Activated CD8-positive, alpha-beta T cell treated with anti-CD3 and anti-CD28 coated beads for 36 hours (primary cell): ENCODE measurements at places on chromosomes 5 and 9. TPM values are rescaled to one million over a fixed set of nuclear protein-coding genes. Genes with fewer than 3 reads are reported as not detected.

GRCh38 chr5:64612344-64612961 lies 77.8 kb upstream of the SHISAL2B start:
- H3K4me3 ChIP-seq = no peak overlapping the region
- no peaks in the 10 kb centered on the region for H3K36me3 ChIP-seq
- no peaks in the 10 kb centered on the region for H3K4me1 ChIP-seq
- H3K27ac ChIP-seq = no peak overlapping the region
- DNase-seq = peak; percentile 33

GRCh38 chr9:124017051-124017928 lies 5.7 kb downstream of the LHX2 start:
- H3K4me1 ChIP-seq = peaks cover 34% of the 10 kb centered on the region
- H3K27me3 ChIP-seq = peaks cover 79% of the 10 kb centered on the region
- H3K36me3 ChIP-seq = no peaks in the 10 kb centered on the region
- DNase-seq = no peak

Gene IQGAP2
- 39.1 TPM for total RNA-seq

DNA sequence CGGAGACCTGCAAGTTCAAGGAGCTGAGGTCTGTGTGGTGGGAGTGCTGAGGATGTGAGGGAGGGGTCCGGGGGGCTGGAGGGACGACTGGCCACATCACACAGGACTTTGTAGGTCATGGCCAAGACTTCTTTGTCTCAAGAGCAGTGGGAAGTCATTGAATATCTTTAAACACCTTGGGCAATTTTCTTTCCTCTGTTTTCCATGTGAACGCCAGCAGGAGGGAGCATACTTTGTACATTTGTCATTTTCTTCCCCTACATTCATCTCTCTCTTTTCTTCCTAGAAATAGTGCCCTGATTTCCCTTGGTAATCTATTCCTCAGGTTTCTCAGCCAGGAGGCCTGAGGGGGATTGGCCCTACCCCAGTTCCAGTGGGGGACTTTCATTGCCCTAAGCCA lies 153.7 kb upstream of the MSX2 start:
- no peaks in the 10 kb centered on the region for H3K4me1 ChIP-seq
- H3K27me3 ChIP-seq = peaks cover 6% of the 10 kb centered on the region
- no peak overlapping the region for H3K4me3 ChIP-seq

GRCh38 chr5:180209137-180209581 lies at the start of gene RASGEF1C:
RASGEF1C (minus strand) TSS chr5:180209211; CDS start chr5:180138052, 71,159 bp downstream.
- no peaks in the 10 kb centered on the region for H3K36me3 ChIP-seq
- H3K4me1 ChIP-seq = peaks cover 4% of the 10 kb centered on the region
- no peak within 1 kb of the TSS for H3K27ac ChIP-seq
- H3K27me3 ChIP-seq = peaks cover 43% of the 10 kb centered on the region

Gene SLC6A18
- not detected for total RNA-seq

- H3K4me3 ChIP-seq = no peak overlapping the region
- no peak for DNase-seq
- no peak overlapping the region for H3K27ac ChIP-seq
- H3K4me1 ChIP-seq = no peaks in the 10 kb centered on the region
Measured at GRCh38 chr9:120662513-120662912, 51.8 kb downstream of the MEGF9 start.

GRCh38 chr9:131876486-131876885 lies 136.6 kb upstream of the RAPGEF1 start:
- DNase-seq = no peak
- no peaks in the 10 kb centered on the region for H3K27me3 ChIP-seq
- no peak overlapping the region for H3K4me3 ChIP-seq
- H3K27ac ChIP-seq = peak overlapping the region; percentile 19

Gene ADRA1B
- total RNA-seq = not detected

Gene KCNT1
- not detected for total RNA-seq

Gene TERT
- total RNA-seq = 12.5 TPM

Gene CTSV
- total RNA-seq = 0.16 TPM

Gene PLCXD3
- not detected for total RNA-seq

GRCh38 chr5:172063463-172064235 lies 57.2 kb upstream of the FBXW11 start:
- H3K27ac ChIP-seq = peak overlapping the region; percentile 63
- H3K4me1 ChIP-seq = peaks cover 44% of the 10 kb centered on the region
- DNase-seq = no peak
- H3K4me3 ChIP-seq = no peak overlapping the region

Gene ANKRD18B
- not detected for total RNA-seq

Gene HSPB3
- not detected for total RNA-seq

DNA sequence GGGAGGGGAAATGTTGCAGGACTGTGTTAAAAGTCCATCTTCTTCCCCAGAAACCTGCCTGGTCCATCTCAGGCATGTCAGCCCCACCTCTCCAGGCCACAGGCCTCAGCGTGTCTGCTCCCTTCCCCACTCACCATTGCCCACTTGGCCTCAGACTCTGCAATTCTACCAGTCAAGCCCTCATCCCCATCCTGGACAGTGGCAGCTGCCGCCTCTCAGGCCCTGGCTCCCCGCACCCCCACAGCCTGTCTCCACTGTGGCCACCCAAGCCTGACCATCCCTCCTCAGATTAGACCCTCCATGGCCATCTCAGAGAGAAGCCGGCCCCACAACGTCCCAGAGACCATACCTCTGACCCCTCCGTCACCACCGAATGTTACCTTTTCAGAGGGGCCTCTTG lies 89.9 kb downstream of the BARX1 start:
- H3K36me3 ChIP-seq = no peaks in the 10 kb centered on the region
- no peak overlapping the region for H3K27ac ChIP-seq
- no peak for DNase-seq

- peaks cover 2% of the 10 kb centered on the region for H3K36me3 ChIP-seq
- H3K4me1 ChIP-seq = no peaks in the 10 kb centered on the region
- H3K27ac ChIP-seq = no peak overlapping the region
- H3K27me3 ChIP-seq = no peaks in the 10 kb centered on the region
Measured at GRCh38 chr9:116504893-116505480, 182.1 kb upstream of the TRIM32 start.

Gene PDE8B
- not detected for total RNA-seq

DNA sequence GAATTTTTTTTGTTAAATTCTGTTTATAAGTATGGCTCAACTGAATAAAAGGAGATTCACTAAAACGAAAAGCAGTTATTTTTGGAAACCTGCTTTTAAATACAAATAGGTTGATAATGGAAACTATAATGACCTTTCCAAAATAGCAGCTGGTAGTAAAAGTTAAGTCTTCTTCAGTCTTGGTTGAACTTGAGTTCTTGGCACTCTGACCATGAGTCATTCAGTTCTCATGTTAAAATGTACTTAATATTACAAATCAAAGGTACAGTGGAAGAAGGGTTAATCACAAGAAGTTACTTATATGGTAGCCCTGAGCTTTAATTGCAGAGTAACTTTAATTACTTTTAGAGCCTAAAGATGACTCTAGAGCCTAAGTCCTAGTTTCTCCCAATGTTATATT lies 62.1 kb downstream of the KLF9 start:
- no peak overlapping the region for H3K4me3 ChIP-seq
- no peak for DNase-seq
- H3K27ac ChIP-seq = no peak overlapping the region
- no peaks in the 10 kb centered on the region for H3K27me3 ChIP-seq
- peaks cover 2% of the 10 kb centered on the region for H3K4me1 ChIP-seq

DNA sequence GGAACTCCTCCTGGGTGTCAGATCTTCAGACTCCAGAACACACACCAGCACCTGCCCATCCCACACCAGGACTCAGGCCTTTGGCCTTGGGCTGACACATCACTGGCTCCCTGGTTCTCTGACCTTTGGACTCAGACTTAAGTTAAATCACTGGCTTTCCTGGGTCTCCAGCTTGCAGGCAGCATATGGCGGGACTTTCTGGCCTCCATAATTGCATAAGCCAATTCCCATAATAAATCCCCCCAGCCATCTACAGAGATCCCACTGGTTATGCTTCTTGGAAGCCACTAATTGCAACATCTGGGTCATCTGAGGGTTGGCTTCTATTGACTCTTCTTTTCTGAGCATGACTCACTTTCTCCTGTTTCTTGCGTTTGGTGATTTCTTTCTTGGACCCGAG lies 80.3 kb upstream of the SARDH start:
- H3K4me3 ChIP-seq = no peak overlapping the region
- no peaks in the 10 kb centered on the region for H3K27me3 ChIP-seq
- DNase-seq = no peak
- H3K4me1 ChIP-seq = no peaks in the 10 kb centered on the region

GRCh38 chr5:56981548-56982315 lies 29.8 kb upstream of the MIER3 start:
- DNase-seq = no peak
- no peak overlapping the region for H3K4me3 ChIP-seq
- peaks cover 17% of the 10 kb centered on the region for H3K4me1 ChIP-seq
- no peaks in the 10 kb centered on the region for H3K27me3 ChIP-seq
- no peak overlapping the region for H3K27ac ChIP-seq

DNA sequence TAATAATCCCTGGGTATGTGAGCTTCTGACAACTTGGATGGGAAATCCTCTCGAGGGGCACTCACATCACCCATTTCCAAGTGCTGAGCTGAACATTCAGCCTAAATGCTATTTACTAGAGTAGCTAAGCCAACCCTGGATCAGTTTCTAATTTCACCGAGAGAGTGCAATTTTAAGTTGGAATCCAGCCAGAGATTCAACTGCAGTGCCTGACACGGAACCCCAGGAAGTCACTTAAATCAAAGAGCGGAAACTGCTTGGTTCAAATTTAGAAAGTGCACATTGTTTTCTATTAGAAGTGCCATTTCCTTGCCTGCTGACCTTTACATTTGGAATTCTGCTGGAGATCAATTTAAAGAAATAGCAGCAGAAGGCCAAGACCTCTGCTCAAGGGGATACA lies 8.8 kb downstream of the SPRY4 start:
- H3K4me1 ChIP-seq = peaks cover 26% of the 10 kb centered on the region
- no peak for DNase-seq
- no peak overlapping the region for H3K27ac ChIP-seq
- H3K36me3 ChIP-seq = no peaks in the 10 kb centered on the region
- H3K4me3 ChIP-seq = no peak overlapping the region

Gene PLPPR1
- total RNA-seq = not detected

DNA sequence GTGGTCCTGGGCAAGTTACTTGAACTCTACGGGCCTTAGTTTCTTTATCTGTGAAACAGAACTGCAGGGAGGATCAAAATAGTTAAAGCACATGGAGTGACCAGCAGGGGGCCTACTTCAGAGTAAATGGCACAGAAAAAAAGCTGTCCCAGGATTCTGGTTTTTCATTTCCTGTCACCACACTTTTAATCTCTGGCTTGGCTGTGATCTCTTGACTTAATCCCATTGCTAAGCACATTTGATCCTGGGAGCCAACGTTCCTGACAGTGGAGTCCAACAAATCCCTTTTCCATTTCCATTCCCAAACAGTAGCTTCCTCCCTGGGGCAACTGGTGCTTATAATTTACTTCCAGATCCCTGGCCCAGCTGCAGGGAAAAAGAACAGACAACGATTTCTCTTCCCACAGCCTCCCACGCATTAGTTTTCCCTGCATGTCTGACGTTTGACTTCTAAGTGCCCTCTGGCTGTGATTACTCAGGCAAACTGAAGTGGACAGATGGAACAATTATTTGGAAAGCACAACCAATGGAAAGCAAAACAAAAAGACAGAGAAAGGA lies 136.5 kb upstream of the STK32A start:
- H3K4me1 ChIP-seq = no peaks in the 10 kb centered on the region
- peak; percentile 45 for DNase-seq
- H3K27me3 ChIP-seq = no peaks in the 10 kb centered on the region
- H3K4me3 ChIP-seq = no peak overlapping the region
- no peak overlapping the region for H3K27ac ChIP-seq
- H3K36me3 ChIP-seq = no peaks in the 10 kb centered on the region

- H3K4me1 ChIP-seq = no peaks in the 10 kb centered on the region
- H3K27me3 ChIP-seq = no peaks in the 10 kb centered on the region
- H3K4me3 ChIP-seq = no peak overlapping the region
Measured at GRCh38 chr5:64077589-64077988, 88.1 kb upstream of the RNF180 start.

Gene STPG3
- total RNA-seq = not detected

DNA sequence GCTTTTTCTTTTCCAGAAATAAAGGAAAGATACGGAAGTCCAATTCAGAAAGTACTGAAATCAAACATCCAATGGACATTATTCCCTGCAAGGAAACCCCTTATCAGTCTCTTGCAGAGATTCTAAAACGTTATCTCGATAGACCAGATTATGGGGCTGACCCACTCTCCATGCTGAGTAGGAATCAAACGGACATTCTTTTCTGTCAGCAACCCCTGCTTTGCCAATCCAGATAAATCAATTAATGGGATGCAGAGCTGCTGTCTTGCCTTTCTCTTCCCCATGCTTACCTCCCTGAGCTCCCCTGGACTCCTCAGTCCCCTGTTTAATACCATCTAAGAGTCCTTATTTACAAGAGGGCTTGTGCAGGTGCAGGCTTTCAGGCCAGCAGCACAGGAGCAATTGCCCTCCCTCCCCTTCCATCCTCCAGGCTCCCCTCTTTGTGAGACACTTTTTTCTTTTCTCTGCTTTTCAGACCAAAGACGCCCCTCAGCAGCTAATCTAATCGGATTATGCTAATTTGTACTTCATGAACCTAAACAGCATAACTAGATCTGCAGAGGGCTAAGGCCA lies 14.2 kb downstream of the TAL2 start:
- DNase-seq = no peak
- H3K4me3 ChIP-seq = no peak overlapping the region
- H3K36me3 ChIP-seq = no peaks in the 10 kb centered on the region
- H3K4me1 ChIP-seq = no peaks in the 10 kb centered on the region
- no peak overlapping the region for H3K27ac ChIP-seq

GRCh38 chr9:84154320-84154719 lies 173.7 kb downstream of the RMI1 start:
- no peak overlapping the region for H3K27ac ChIP-seq
- H3K36me3 ChIP-seq = no peaks in the 10 kb centered on the region
- no peak for DNase-seq
- no peak overlapping the region for H3K4me3 ChIP-seq

- H3K27me3 ChIP-seq = peaks cover 12% of the 10 kb centered on the region
- DNase-seq = no peak
- no peaks in the 10 kb centered on the region for H3K4me1 ChIP-seq
- no peaks in the 10 kb centered on the region for H3K36me3 ChIP-seq
- no peak overlapping the region for H3K27ac ChIP-seq
Measured at GRCh38 chr9:91841591-91841990, 108.4 kb downstream of the ROR2 start.

DNA sequence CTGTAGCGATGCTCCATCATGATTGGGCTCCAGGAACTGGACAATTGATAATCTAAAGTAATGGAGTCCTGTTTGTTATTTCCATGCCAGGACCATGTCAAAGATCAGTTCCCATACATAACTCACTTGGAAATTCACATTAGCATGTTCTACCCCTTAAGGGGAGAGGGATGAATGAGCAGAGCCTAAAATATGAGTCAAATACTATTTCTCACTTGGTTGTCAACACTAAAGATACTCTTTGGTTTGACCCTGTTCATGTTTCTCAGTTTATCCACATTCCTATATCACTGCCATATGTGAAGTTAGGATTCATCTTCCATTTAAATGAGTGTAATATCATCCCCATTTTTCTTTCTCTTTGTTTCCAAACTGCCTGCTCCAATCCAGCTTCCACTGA lies 321.6 kb upstream of the PAPPA start:
- DNase-seq = no peak
- no peaks in the 10 kb centered on the region for H3K36me3 ChIP-seq
- no peaks in the 10 kb centered on the region for H3K27me3 ChIP-seq
